ENCODE measurements at places on chromosomes 1 and 21.
A peak's percentile ranks its signal among the peaks of the same experiment; 100 is the strongest.

DNA sequence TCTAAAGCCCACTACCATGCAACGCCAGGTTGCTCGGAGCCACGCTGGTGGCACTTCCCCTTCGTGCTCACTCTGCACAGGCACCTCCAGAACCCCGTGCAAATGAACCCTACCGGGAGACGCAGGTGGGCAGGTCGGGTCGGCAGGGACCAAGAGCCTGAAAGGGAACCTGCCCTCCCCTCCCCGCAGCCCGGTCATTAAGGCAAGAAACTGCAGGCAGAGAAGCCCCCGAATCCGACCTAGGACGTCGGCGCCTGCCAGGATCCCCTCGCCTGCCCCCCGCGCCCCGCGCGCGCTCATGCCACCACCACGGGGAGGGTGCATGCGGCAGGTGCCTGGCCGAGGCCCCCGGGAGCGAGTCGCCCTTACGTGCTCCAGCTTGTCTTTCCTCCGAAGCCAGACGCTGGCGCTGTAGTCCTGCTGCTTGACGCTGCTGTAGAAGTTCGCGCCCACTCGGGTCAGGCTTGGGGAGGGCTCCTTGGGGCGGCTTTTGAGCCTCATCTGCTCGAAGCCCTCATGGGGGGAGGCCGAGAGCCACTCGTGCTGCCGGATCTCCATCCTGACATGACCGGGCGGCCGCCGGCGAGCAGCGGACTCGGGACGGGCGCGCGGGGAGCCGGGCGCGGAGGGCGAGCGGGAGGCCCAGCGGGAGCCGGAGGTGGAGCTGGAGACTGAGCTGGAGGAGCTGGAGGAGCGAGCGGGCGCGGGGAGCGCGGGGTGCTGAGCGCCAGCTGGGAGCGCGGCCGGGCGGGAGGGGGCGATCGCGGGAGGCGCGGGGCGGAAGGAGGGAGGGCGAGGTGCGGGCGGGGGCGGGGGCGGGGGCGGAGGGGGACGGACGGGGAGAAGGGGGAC is 552 bp downstream of the PLD5 start:
- no peak for DNase-seq

- DNase-seq: no peak
These were observed 235.3 kb downstream of the FAF1 start for GRCh38 chr1:50724626-50725286.

GRCh38 chr1:118963456-118964430 is 24.4 kb downstream of the TBX15 start:
- DNase-seq: no peak

GRCh38 chr1:213939888-213940287 is 47.9 kb upstream of the PROX1 start:
- DNase-seq: no peak

DNA sequence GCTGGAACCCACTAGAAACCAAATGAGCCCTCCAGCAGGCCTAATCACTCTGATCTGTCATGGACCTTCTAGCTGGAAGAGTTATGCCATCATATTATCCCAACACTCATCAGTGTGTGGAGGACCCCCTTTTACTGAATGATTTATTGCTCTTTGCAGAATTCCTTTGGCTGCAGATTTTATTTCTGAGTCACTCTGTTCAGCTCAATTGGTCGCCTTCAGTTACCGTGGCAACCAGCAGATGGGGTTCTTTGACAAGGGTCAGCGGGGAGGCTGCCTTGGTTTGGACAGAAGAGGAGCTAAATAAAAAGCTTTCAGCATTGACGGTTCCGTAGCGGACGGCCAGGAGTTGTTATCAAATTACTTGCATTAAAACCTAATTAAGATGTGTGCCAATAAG is 220.1 kb downstream of the SDCCAG8 start:
- no peak for DNase-seq

GRCh38 chr21:44293551-44294231 is 6.2 kb upstream of the PFKL start:
- peak; percentile 48 for DNase-seq

GRCh38 chr1:70090141-70090540 is 115.2 kb downstream of the LRRC40 start:
- no peak for DNase-seq

DNA sequence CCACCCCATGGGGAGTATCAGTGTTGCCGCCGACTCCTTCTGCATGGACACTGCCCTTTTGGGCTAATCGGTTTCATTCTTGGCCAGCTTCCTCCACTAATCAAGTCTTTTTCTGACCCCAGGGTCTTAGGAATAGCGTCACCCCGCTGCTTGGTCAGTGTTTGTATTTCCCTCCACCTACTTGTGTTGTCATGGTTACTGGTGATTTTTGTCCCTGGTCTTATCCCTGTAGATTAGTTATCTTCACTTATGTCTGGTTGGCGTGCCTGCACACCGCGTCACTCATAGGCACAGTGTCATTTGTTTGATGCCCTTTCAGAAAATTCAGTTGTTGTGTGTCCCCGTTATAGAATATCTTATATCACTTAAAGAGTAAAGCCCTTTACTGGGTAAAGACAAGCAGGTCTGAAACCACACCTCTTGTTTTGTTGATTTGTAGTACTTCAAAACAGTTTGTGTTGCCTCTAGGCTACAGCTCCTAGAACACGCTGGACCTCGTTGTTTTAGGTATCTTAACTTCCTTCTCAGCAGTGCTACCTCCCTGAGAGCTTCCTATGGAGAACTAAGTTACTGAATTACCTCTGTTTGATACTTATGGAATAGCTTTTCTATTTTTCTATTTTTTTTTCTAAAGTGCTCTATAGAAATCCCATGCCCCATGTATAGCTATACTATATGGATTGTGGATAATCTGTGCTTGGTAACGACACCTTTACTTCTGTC is 868 bp downstream of the PPP1R12B start:
- DNase-seq: peak; percentile 22

DNA sequence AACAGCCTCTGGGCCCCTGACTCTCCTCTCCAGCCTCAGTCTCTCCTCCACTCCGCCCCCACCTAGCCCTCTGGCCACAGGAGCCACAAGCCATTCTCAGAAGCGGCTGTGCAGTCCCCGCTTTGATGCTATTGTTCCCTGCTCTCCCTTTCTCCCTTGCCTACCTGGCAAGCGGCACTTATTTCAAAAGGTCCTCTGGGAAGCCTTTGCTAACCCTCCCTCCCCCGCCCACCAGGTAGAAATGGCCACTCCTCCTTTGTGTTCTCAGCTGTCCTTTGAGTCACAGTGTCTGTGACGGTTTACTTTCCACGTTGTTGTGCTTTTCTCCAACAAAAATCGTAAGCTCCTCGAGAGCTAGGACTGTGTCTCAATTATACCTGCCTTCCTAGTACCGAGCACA is 338.4 kb upstream of the PROX1 start:
- no peak for DNase-seq

DNA sequence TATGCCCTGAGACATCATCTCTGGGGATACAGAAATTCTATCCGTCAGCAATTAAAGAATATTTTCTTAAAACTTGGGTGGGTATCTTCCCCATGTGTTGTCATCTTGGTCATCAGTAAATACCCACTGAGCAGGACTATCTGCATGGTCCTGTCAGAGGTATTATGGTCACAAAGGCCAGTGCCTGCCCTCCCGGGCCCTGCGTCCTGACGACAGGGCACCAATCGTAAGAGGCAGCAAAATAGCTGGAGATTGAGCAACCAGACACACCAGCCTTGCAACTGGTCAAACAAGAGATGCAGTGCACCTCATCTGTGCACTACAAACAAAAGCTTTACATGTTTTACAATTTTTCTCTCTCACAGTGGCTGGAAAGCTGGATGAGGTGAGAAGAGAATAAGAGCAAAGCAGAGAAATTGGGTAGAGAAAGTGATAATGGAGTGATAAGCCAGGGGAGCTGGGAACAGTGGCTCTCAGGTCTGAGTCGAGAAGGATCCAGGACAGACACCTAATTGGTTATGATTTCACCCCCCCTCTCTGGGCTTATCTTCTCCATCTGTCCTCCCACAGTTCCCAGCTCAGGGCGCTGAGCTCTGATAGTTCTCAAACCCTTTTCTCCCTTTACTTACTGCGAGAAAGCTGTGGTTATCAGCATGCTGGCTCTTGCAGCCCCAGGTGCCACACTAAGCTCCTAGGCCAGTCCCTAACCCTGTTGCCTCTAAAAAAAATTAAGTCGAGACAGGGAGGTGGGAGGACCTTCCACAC is 8.8 kb upstream of the SRP9 start:
- no peak for DNase-seq

GRCh38 chr1:116832308-116832931 is 77.3 kb upstream of the PTGFRN start:
- no peak for DNase-seq

DNA sequence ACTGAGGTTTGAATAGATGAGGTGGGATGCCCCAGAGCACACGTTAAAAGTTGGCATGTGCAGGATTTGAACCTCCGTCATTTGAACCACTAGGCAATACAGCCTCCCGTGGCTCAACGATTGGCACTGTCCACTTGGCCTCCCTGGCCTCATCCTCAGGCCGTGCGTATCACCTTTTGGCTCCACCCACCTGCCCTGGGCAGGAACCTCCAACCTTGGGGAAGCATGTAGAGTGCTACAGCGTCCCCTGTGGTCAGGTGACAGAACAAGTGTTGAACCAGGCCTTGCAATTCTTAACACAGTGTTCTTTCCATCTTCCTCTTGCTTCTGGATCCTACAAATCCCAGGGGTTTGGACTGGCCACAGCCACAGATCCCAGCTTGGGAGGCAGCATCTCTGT is 112.6 kb downstream of the PAX7 start:
- DNase-seq: no peak

DNA sequence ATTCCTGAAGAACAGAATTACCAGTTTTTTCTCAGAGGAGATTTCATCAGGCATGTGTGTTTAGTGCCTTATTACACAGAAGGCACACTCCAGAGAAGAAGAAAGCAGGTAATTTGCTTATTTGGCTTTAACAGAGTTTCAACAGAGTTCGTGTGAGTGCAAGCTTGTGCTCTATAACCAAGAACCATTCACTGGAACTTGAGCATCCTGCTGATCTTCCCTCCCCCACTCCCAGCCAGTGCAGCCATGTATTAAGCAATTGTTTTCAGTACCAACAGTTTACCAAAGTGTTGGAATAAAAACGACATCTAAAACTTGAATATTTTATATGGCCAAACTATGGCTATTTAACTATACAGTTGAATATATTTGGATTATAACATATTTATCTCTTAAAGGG is 4.3 kb downstream of the MGST3 start:
- DNase-seq: no peak

- no peak for DNase-seq
These were observed 29.4 kb upstream of the EIF4G3 start for GRCh38 chr1:21206117-21206516.

GRCh38 chr1:85888921-85889320 is 180.7 kb upstream of the ZNHIT6 start:
- DNase-seq: no peak

DNA sequence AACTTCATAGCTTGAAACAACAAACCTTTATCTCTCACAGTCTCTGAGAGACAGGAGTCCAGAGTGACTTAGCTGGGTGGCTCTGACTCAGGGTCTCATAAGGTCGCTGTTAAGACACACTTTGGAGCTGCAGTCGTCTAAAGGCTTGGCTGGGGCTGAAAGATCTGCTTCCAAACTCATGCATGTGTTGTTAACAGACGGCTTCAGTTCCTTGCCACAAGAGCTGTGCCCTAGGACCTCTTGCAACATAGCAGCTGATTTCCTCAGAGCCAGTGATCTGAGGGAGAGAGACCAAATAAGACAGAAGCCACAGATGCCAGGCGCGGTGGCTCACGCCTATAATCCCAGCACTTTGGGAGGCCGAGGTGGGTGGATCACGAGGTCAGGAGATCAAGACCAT is 176.8 kb downstream of the DISC1 start:
- peak; percentile 33 for DNase-seq

DNA sequence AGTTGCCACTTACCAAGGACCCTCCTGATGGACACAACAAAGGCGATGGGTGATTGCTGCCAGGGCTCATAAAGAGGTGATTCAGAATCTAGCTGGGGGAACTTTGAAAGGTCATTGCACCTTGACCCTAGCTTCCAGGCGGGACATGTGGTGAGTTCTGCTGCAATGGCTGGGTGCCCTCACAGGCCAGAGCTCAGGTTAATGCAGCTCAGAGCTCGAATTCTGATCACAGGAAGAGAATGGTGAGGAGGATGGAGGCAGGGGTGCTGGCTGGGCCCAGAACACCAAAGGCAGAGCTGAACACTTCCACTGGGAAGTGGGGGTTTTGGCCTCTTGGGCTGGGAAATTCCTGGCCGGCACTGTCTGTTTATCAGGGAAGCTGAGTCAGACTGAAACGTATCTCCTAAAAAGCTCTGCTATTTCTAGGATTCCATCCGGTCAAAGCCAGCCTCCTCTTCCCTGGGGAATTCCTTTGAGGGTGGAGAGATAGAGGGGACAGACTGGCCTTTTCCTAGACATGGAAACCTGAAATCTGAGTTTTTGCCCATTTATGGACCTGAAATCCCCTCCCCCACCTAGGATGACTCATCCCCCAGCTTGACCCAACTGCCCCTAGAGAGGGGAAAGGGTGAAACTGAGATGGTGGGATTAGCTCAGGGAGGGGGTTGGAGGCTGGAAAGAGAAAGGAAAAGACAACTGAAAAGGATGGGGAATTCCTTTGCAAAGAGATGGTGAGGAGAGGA is 27.2 kb downstream of the NUAK2 start:
- DNase-seq: no peak

DNA sequence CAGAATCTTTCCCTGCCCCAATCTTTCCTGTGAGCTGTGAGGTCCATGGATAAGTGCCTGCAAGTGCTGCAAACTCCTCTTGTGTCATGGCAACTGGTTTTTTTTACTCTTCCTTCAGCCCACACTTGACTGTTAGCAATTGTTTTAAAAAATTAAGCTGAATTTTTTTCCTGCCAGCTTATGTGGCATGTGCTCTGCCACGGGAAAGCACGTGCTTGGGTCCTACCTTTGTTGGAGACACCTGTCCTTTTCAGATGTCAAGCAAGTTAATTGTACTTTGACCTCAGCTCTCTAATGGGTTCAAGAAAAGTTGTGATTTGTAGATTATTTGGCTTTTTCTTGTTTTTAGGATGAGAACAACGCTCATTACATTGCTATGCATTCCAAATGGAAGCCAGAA is 398.5 kb downstream of the NUF2 start:
- no peak for DNase-seq

DNA sequence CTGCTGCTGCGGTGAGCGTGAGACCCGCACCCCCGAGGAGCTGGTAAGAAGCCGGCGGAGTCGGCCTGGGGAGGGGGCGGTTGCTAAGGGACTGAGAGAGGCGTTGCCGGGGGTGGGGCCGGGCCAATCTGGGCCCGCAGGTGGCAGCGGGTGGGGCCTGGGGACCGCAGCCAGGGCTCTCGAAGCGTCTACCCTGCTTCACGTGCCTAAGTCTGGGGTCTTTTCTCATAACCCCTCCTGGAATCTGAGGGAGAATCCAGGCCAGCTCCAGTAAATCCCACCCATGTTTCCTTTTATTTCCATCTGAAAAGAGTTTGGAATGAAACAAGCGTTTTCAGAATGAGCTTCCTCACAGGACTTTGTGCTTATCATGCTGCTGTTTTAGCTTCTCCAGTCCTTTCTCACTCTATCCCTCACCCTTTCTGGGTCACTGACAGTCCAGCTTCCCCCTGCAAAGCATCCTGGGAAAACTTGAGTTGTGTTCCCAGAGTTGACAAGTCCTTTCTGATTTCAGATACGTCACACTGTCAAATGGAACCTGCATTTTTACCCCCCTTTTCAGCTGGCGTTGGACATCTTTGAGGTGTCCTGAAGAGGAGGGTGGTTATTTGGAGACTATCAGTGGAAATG is 431 bp downstream of the CLCN6 start:
- DNase-seq: peak; percentile 28
